GM23338 (cell line): ENCODE measurements at places on chromosomes 7 and 10.
A peak's percentile ranks its signal among the peaks of the same experiment; 100 is the strongest.

- DNase-seq: no peak
Observed at GRCh38 chr7:8065356-8065813, 96.8 kb downstream of the GLCCI1 start.

DNA sequence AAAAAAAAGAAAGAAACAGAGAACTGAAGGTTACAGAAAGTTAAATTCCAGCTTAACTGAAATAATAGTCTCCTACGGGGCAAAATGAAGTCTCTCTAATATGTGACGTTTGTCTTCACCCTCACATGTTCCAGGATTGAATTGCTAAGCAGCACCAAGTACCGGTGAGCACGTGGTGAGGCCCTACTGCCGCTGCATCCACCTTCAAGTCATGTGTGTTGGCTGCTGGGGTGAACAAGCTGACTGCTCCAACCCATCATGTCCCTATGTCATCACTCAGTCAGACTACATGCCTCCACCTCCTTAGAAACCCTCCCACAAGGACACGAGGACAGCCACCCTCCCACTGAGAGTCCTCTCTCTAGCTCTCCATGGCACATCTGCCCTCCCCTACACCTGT lies 35.4 kb upstream of the NPFFR1 start:
- DNase-seq: no peak

- DNase-seq: no peak
Observed at GRCh38 chr10:8365935-8366911, 311.7 kb downstream of the GATA3 start.

- DNase-seq: no peak
Observed at GRCh38 chr7:105198223-105198622, 184.2 kb downstream of the KMT2E start.

DNA sequence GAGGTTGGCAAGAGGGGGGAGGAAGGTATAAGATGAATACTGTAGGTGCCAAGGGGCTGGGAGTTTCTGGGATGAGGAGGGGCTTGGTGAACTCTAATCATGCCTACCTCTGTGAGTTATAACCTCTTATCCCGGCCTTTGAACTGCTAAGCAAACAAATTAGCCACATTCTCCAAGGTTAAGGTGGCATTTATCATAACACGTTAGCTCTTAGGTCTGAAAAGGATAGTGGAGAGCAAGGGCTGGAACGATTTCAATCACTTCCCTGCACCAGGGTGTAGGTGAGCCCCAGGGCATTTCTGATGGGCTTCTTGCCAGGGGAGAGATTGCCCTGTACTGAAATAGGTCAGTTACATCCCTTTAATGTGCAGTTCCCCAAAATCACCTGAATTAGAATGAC lies 28.6 kb upstream of the DMBT1 start:
- DNase-seq: no peak

GRCh38 chr10:50248598-50248997 lies 2.7 kb downstream of the ASAH2 start:
- DNase-seq: no peak

DNA sequence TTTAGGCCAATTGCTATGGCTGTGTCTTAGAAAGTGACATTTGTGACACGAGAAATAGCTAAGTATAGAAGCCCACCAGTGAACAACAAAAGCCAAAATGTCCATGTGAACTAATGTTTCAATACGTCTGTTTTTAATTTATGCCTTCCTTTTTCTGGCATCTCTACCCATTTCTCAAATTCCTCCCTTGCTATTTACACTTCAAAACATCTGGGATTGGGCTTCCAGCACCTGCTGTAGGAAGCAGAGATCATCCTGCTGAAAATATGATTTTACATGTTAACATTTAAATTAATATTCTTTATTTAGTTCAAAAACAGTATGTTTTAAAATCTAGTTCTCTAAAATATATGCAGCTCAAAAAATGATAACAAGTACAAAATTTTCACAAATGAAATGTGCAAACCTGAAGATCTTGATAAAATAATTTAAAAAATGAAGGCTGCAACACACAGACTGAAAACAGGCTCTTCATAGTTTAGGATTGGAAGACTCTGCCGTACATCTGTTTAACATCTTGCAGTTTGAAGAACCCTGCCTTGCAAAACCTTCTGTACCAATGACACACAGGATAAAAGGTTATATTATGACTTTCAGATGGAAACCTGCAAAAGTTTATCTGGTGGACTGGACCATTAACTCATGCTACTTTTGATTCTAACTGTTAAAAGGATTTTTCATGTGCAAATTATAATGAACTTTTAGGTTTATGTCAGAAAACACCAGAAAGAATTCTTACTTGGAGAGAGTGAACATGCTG lies 408.4 kb downstream of the SUGCT start:
- no peak for DNase-seq

- DNase-seq: no peak
Observed at GRCh38 chr10:89078724-89079672, 88.4 kb downstream of the FAS start.

DNA sequence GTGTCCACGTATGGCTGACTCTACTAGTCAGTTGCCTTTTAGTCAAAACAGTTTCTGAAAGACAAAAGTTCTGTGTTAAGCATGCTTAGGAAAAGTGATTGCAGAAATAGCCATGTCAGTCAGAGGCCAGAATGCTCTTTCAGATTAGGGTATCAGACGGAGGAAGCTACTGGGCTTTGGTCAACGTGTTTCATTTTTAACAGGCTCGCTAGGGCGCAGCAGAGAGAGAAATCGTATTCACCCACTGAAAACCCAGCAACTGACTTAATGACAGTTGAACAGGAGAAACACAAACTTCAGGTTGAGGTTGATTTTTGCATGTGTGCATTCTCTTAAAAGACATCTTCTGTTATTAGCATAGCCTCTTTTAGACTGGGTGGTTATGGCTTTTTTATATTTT lies 322.6 kb upstream of the KIAA1217 start:
- DNase-seq: peak; percentile 30
